ENCODE measurements at places on chromosomes 11 and 22.
A peak's percentile ranks its signal among the peaks of the same experiment; 100 is the strongest.

DNA sequence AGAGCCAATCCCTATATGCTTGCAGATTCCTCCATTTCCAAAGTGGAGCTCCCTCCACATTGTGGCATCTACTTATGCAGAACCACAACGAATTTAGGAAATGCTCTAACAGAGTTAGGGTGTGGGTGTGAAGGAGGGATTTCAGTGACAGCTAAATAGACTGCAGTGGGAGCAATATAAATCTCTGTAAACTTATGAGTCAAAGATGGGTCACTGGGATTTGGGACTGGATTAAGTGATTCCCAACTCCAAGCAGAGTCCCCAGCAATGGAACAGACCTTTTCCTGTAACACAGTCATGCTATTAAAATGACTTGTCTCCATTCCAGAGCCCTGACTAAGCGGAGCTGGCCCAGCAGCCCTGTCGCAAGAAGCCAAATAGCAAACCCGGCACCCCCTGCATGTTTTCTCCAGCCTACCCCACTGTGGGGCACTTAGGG, 36.6 kb downstream of the RPL27A start:
- DNase-seq, result no peak

DNA sequence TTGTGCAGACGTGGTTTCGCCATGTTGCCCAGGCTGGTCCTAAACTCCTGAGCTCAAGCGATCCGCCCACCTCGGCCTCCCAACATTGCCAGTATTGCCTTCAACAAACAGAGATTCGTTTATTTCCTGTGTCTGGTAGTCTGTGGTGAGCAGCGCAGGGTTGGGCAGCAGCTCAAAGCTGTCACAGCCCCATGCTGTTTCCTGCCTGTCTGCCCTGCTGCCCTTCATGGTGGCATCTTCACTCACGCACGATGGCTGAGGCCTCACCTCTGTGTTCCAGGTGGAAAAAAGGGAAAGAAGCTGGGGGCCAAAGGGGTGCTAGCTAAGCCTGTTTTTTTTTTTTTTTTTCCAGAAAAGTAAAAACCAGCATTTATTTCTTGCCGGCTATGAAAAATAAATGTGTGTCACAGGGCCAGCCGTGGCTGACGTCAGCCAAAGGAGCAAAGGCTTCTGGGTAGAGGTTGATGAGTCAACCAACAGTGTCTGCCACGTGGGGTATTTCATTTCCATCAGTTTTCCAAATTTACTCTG, 28.8 kb downstream of the TBC1D22A start:
- peak; percentile 50 for DNase-seq

- DNase-seq, result no peak
Observed at GRCh38 chr22:35521358-35522224, 19.0 kb upstream of the RASD2 start.

DNA sequence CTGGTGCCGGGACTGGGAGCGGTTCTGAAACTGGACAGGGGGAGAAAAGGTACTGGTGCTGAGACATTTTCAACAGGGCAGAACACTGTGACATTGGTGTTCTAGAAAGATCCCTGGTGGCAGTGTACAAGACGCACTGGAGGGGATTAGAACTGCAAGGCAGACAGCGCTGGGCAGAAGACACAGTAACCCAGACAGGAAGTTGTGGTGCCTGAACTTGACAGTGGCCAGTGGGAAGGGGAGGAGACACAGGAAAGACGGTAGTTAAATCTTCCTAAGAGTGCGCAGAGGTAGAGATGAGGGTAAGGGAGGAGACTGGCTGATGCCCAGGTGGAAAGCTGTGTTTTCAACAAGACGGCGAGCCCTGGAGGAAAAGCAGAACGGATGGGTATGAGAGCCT, 24.5 kb downstream of the FAM227A start:
- no peak for DNase-seq

- no peak for DNase-seq
Observed at GRCh38 chr22:31393893-31394292, 5.5 kb upstream of the DRG1 start.

GRCh38 chr11:47253660-47254059, 4.1 kb upstream of the NR1H3 start:
- DNase-seq, result no peak

- no peak for DNase-seq
Observed at GRCh38 chr11:8095806-8096522, 15.0 kb downstream of the TUB start.

All from effector CD8-positive, alpha-beta T cell (primary cell).